NCI-H187 treated with DMSO at 0.1 percent for 48 hours (cell line): ENCODE measurements at places on chromosomes 3 and 15.

- no peak for DNase-seq
Measured at GRCh38 chr3:157390713-157391515, 45.7 kb upstream of the PTX3 start.

DNA sequence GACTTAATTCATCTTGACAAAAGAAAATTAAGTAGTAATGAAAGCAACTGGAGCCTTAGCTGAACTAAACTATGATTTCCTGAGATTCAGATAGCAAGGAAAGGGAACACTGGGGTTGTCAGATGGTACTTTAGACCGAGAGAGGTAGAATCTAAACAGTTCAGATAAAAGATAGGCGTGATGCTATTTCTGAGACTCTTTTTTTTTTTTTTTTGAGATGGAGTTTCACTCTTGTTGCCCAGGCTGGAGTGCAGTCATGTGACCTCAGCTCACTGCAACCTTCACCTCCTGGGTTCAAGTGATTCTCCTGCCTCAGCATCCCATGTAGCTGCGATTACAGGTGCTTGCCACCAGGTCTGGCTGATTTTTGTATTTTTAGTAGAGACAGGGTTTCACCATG lies 279.9 kb upstream of the UMPS start:
- no peak for DNase-seq

GRCh38 chr15:65033659-65034269 lies 4.3 kb upstream of the MTFMT start:
- DNase-seq: no peak

- DNase-seq: no peak
Measured at GRCh38 chr3:40588406-40588805, 63.6 kb downstream of the ZNF621 start.

DNA sequence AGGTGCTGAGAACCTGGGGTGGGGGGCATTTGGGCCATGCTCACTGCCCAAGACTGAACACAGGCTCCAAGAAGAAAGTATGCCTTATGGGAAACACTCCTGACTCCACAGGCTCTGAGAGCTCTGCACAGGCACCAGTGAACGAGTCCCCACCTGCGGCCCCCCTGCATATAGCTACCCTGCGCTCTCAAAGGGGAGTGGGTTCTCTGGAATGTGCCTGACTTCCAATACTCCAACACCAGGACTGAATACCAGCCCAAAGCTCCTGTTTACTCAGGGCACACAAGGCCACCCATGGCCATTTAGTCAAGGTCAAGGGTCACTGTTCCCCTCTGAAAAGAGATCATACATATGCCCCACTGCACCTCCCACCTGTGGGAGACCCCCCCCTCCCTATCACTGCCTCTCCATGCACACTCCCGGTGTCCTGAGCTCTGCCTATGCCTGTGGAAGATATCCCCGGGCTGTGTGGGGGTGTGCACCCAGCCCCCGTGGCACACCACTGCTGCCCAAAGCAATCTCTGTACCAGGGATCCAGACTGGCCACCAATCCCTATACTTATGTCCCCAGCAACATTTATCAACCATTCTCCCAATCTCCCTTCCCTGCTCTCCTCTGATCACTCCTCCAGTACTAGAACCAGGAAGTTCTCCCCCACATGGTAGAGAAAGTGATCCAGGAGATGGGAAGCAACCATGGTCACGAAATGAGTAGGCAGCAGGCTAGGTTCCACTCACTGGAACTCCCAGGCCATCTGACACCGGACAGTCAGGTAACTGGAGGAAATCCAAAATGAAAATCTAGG lies 1.5 kb upstream of the PLXNB1 start:
- DNase-seq: no peak

DNA sequence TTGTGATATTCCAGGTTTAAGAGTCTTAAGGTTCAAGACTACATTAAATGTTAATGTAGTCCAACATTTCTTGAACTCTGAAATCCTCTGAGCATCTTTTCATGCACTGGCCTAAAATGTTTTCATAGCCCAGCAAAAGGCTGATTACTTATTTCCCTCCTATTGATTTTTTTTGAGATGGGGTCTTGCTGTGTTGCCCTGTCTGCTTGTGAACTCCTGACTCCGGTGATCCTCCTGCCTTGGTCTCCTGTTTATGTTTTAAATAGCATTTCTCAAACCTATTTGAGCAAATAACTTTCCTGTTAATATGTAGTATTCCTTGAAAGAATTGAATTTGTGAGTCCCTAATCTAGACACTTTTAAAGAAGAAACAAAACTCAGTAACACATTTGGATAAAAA lies 133.5 kb downstream of the IGF1R start:
- no peak for DNase-seq

GRCh38 chr15:36877294-36877693 lies 223.1 kb downstream of the MEIS2 start:
- DNase-seq: no peak

DNA sequence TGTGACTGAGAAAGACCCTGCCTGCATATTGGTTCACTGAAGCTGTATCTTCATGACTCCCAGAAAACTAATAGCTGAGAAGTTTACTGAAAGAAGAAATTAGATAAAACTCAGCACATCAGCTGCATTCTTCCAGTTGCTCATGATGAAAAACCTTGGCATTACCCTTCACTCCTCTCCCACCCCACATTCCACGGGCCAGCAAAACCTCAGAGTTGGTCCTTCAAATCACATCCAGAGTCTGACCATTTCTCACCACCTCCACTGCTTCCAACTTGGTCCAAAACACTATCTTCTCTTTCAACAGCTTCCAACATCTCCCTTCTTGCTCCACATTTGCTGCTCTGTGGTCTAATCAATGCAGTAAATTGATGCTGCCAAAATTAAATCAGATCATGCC lies 97.1 kb downstream of the CD47 start:
- no peak for DNase-seq

- no peak for DNase-seq
Measured at GRCh38 chr3:141050576-141051442, at the start of gene SPSB4. Gene SPSB4 (plus strand): TSS chr3:141051347. CDS start chr3:141066105, 14,758 bp downstream.

GRCh38 chr3:8657804-8658305 lies 13.3 kb upstream of the SSUH2 start:
- DNase-seq: no peak

GRCh38 chr15:52805351-52806283 lies 15.5 kb upstream of the ONECUT1 start:
- DNase-seq: no peak

DNA sequence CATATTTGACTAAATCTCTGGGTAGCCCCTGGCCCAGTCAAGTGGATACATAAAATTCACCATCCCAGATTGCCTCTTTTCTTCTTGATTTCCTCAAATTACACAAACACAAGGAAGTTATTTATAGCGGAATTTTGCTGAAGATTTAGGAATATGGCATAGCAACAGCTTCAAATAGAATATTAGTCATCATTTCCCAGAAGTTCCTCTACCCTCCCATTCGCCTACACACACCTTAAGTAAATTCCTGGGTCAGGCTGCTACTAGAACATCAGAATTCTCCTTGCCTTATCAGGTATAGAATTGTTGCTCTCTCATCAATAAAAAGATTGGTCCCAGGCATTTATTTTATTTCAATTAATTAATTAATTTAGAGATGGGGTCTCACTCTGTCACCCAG lies 31.6 kb downstream of the MESD start:
- no peak for DNase-seq

- no peak for DNase-seq
Measured at GRCh38 chr15:51798281-51798680, 31.2 kb upstream of the TMOD3 start.

DNA sequence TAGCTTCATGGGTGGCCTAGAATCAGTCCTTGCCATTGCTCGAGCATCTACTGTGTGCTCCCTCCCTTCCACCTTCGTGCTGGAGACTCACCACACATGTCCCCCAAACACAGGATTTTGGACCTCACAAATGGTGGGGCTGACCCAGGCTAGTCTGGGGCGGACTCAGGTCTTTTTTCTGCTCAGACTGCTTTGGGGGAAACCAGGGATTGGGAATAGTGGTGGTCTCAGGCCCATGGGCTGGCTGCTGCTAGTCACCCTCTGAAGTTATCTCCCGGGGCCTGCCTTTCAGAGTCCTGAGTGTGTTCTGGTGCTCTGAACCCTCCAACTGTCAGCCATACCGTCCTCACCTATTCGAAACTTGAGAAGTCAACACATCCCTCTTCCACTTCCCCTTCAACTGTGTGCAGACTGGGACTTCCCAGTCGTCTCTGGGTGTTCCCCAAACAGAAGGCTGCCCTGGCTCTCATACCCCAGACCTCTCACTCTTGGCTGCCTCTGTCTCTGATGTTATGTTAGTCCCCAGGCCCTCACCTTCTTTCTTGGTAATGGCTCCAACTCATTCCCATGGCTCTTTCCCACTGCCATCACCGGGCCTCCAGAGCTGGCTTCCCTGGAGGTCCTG lies 46.0 kb downstream of the PPCDC start:
- no peak for DNase-seq

GRCh38 chr3:53182764-53183355 lies 21.9 kb downstream of the PRKCD start:
- no peak for DNase-seq
